ENCODE measurements at places on chromosomes 12 and 14.

DNA sequence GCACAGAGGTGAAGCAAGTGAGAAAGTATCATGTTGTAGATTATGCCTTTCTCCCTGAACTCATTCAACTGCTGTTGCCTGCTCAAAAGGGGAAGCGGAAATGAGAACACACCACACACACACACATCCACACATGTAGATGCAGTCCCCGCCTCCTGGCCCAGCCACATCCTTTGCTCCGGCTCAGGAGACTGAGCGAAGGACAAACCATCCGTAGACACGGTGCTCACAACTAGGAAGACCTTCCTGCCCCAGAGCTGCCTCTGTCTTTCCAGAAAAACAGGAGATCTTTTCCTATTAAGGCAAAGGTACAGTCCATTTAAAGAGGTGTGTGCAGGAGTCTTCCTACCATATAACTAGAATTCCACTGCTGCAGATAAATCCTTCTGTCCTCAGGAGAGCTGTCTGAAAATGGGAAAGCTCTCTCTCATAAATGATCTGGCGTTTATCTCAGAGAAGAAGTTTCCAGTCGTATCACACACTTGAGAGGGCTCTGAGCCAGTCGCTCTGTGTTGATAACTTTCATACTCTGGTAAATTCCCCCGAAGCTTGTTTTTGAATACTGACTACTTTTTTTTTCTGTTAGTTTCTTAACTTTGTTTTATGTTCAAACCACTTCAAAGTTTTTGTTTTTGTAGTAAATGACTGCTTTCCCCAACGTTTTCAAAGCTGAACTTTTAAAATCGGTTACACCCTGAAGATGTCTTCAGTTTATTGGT lies at the start of gene TESPA1:
Gene TESPA1 (minus strand): TSS at position 105 of the 719 bp plus-strand sequence. CDS start 10,200 bp downstream, outside the sequence.
- no peak for DNase-seq

DNA sequence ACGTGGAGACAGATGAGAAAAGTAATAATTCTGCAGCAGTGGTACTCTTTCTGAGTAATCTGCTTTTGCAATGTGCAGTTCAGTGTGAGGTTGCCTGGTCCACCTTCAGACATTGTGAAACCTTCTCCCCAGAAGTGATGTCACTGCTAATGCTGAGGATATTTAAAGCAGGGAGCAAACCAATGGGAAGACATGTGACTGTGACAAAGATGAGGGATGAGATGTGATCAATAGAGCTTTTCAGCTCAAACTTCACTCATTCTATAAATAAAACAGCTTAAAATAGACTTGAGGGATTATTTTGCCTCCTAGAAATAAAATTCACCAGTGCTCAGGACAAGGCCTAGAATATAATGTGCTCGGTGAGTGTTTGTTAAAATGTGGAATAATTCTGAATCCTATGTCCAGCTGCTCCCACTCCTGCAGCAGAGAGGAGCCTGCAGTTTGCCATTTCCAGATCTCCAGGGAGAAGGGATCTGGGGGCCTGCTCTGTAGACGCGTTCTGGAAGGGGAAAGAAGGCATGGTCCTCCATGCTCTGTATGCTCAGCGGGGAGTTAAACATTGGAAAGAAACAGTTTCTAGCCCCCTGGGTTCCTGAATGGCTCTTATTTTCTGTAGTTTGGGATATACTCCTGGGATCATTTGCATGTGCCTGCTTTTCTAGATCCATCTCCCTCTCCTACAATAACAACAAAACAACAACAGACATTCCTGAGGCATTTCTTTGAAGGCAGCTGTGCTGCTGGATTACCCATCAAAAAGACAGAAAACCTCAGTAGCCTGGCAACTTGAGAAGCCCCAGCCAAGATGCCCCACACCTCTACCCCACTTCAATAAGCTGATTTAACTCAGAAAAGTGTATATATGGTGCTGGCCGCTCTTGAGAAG lies 8.9 kb downstream of the SLC7A8 start:
- DNase-seq: no peak

DNA sequence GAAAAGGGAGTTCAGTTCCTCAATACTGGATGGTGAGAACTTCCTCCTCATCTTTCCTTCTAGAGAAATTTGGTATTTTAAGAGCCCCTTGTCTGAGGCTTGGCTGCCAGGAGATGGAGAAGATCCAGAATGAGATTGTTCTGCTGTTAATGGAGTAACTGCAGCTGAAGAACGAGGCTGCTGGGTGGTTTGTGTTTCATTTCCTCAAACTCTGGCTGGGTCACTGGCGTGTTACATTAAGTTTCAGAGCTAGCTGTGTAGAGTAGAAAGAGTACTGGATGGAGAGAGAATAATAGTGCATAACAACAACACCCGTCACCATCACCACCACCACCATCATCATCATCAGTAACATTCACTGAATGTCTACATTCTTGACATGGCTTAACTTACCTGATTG lies 325.0 kb upstream of the TBX3 start:
- DNase-seq: no peak

DNA sequence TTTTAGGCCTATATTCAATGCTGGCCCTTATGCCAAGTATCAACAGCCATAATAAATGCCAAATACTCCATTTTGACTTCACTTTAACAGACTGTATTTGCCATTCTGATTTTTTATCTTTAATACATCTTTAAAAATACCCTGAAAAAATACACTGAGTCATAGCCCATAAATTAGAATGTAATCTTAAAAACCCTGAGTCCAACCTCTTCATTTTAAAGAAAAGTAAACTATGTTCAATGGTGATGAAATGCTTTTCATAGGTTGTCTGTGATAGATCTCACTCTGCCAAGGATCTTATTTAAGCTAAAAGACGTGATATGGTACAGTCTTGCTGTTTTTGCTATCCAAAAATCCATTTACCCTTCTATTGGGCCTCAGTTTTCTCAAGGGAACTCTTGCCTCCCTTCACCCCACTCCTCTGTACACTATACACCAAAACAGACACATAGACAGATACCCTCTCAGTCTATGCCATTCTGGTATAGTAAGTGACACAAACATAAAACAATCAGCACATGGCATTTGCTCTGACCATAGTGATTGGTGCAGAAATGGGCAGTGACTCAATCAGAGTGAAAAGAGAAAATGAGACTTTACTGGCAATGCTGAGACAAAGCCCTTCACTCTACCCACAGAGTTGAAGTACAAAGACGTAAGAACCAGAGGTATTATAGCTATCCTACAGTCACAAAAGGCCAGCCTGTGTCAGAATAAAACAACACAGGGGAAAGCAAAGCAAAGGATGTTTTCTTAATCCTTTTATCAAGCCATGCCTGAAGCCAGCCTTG lies 49.1 kb downstream of the BTG1 start:
- no peak for DNase-seq

DNA sequence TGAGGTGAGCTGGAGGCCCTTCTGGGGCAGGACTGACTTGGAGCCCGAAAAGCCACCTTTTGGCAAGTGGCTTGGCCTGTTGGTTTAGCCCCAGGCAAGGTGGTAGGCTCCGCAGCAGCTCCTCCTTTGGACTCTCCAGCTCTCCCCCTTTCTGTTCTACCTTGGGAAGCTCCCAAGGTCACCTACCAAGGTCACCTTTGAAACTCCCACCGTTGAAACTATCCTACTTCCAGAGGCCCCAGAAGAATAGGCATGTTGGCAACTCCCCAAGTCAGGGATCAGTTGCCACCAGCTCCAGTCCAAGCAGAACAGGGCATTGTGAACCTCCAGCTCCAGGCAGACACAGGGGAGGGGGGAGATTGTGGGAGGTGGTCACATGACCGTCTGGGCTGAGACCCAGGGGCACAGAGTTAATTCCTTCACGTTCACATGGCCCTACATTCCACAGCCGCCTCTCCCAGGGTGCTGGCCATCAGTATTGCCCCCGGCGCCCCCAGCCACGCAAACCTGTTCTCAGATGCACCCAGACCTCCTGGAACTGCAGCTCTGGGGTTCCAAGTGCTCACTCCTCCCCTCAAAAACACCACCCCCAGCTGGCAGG lies 14.4 kb downstream of the IRF2BPL start:
- DNase-seq: no peak

GRCh38 chr12:114911196-114911595 lies 227.2 kb upstream of the TBX3 start:
- no peak for DNase-seq

DNA sequence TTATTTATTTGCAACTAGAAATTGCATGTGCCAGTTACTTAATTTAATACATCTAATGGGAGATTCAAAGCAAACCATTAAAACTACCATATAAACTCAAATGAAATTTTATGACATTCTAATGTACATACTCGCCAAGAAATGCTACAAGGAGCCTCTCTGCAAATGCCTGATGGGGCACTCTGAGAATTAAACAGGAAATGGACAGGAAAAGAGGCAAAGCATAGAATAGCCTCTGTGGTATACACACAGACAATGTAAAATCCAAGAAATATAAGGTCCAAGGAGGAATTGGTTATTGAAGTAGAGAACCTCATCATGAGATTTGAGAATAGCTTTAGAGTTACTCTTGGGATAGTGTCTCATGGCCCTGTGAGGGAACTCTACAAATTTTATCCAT lies 41.2 kb downstream of the RAB21 start:
- DNase-seq: no peak

- DNase-seq: no peak
These were observed 85.8 kb downstream of the LLPH start for GRCh38 chr12:66044731-66045130.
